Transverse colon (tissue), 4 donors: ENCODE measurements at places on chromosomes 4 and X. TPM values are rescaled to one million over a fixed set of nuclear protein-coding genes. Genes with fewer than 3 reads are reported as not detected.

DNA sequence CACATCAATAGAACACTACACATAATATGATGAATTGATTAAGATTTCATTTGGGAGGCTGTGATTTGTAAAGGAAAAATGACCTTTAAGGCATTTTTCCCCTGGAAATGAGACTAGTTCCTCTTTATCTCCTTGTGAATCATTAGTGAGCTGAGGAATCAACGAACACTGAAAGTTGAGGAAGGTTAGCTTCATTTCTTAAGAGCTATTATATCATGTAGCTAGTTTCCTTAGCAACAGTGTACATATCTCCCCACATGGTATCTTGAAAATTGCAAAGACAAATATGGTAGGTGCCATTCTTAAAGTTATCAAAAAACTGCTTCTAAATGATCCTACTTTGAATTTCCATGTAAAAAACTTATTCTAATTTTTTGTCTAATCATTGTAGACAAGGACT, 127.5 kb upstream of the NRK start:
- no peak for DNase-seq

MAGEA4 gene
- total RNA-seq: not detected

DNA sequence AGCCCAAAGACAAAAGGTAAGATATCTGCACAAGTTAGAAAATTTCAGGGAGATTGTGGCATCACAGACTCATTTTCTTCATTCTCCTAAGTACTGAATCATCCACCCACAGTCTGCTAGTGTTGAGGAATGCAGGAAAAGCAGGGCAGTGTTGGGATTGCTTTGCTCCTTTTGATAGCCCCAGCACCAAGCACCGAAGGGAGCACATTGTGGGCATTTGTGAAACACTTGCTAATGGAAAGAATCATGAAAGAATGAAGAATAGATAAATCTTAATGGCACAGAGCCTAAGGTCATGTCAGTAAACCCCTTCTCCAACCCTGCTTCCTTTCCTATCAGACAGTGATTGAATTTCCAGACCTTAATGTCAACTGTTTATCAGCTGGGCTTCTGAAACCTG, 103.1 kb upstream of the GPRIN3 start:
- no peak for DNase-seq

- DNase-seq: peak; percentile 44
Measured at GRCh38 chr4:69894186-69894585, 34.2 kb upstream of the SULT1E1 start.
